ENCODE measurements at places on chromosomes 1 and 21.

GRCh38 chr1:58818976-58819375 is 35.1 kb upstream of the JUN start:
- no peak for DNase-seq

DNA sequence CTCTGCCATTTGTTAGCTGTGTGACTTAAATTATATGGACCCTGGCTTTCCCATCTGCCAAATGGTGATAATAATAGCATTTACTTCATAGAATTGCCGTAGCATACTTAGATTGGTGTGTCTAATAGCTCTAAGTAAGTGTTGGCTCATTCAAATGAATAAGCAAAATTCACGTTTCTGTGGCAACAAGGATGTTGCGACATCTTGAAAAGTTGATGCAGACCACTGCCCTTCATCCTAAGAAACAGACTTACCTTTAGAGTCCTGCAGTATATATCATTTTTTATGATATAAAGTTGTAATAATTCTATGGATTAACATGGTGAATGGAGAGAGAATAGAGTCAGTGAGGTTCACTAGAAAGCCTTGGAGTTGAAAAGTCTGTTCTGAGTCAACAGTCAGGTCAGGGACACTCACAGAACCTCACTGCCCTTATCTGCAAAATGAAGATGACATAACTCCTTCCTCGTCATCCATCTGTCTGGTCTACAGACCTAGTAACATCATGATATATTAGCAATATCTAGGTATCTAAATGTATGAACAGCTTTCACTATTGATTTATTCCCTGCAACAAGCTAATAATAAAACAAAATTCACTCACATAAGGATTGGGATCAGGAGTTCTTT is 167.3 kb upstream of the C8B start:
- DNase-seq, result no peak

DNA sequence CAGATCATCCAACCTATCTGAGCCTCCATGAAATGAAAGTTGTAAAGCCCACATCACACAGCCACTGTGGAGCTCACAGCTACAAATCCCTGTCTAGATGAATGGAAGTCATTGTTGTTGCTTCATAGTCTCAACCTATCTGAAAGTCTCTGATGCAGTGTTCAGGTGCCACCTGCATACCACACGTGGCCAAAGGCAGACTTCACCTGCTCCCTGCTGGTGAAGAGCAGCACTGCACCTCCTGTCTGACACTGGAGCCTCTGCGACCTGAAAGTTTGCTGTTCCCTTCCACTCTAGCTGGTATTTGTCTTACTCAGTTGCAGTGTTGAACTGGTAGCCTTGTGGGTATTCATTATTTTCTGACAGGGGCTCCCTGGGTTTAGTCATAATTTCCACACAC is 18.4 kb downstream of the LORICRIN start:
- no peak for DNase-seq

- DNase-seq, result no peak
These were observed 73.2 kb upstream of the SGIP1 start for GRCh38 chr1:66460776-66461175.

DNA sequence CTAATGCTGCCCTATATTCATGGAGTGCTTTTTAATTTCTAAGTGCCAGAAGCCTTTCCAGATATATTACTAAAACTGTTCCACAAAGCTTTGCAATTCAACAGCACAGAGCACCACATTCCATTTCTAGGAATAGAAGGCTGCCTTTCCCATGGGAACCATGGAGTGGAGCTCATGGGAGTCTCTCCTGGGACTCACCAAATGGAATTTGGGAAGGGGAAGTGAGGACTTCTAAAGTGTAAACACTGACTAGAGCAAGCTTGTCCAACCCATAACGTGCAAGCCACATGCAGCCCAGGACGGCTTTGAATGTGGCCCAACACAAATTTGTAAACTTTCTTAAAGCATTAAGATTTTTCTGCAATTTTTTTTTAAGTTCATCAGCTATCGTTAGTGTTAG is 190.4 kb upstream of the TNR start:
- no peak for DNase-seq

DNA sequence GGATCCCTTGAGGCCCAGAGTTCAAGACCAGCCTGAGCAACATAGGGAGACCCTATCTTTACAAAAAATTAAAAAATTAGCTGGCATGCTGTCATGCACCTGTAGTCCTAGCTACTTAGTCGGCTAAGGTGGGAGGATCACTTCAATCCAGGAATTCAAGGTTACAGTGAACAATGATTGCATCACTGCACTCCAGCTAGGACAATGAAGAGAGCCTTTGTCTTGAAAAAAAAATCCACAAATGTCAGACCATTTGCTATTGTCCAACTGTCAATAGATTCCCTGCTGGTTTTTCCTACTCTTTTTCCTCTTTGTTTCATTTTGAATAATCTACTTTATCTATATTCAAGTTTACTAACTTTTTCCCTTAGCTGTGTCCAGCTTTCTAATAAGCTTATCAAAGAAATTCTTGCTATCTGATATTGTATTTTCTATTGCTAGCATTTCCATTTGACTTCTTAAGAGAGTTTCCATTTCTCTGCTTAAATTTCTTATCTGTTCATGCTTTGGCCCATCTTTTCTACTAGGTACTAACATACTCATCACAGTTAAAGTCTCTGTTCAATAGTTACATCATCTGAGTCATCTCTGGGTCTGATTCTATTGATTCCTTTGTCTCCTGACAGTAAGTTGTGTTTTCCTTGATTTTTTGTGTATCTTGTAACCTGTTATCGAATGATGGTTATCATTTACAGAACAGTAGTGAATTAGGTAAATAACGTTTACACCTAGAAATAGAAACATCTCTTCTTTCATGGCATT is 14.8 kb downstream of the MT1HL1 start:
- no peak for DNase-seq

DNA sequence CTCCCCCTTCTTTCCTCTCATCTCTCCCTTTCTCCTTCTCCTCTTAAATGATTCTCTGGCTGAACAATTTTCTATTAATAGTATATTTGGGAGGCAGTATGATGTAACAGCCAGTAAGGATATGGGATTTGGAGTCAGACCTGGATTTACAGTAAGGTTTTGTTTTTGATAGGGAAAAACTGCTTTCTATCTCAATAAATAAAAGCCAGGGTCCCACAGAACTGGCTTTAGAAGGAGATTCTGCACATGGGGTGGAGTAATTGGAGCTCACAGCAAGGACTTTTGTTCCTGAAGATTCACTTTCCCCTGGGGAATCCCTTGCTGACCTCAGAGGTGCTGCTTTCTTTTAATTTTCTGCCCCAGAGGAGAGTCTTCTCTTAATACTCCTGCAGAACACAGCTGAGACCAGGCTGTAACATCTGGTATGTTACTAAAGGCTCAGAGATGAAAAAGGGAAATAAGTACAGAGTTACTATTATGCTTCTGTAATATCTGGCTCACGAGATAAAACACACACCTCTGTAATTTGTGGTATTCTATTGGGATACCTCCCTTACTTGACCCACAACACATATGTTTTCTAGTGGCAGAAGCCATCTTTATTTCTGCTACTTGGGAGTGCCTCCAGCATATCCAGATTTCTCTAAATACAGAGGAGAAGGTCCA is 13.4 kb downstream of the EPB41 start:
- DNase-seq, result no peak

- no peak for DNase-seq
These were observed 5.7 kb downstream of the MAP3K6 start for GRCh38 chr1:27361044-27361402.

DNA sequence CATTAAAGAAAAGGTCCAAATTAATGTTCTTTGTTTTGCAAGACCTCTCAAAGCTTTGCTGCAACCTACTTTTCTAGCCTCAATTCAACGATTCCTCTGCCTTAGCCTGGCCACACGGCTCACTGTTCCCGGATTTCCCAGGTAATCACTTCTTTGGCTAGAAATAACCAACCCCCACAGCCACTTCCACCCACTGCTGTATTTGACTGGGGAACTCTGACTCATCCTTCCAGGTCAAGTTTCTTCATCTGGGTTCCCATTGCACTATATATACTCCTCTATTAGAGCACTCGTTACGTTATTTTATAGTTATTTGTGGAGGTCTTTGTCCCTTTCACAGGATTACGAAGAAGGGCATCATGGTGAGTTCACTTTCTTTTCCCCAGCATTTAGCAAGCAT is 185.9 kb downstream of the CACNA1E start:
- no peak for DNase-seq

DNA sequence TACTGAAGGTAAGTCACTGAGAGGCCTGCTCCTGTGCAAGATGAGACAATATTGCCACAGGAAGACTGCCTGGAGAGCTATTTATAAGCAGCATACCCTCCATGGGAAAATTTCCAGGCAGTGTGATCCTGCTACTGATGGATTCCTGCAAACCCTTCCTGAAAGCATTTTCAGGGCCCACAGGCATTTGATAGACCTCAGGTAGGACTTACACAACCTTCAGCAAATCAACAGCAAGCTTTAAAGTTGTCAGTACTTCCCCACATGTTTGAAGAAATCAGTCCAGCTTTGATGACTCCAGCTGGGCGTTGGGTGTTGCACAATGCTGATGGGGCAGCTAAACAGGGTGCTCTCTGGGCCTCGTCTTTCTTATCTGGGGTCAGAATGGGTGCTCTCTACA is 108.8 kb downstream of the PLXNA2 start:
- no peak for DNase-seq

GRCh38 chr1:44273560-44274350 is 60.5 kb downstream of the DMAP1 start:
- DNase-seq, result no peak

DNA sequence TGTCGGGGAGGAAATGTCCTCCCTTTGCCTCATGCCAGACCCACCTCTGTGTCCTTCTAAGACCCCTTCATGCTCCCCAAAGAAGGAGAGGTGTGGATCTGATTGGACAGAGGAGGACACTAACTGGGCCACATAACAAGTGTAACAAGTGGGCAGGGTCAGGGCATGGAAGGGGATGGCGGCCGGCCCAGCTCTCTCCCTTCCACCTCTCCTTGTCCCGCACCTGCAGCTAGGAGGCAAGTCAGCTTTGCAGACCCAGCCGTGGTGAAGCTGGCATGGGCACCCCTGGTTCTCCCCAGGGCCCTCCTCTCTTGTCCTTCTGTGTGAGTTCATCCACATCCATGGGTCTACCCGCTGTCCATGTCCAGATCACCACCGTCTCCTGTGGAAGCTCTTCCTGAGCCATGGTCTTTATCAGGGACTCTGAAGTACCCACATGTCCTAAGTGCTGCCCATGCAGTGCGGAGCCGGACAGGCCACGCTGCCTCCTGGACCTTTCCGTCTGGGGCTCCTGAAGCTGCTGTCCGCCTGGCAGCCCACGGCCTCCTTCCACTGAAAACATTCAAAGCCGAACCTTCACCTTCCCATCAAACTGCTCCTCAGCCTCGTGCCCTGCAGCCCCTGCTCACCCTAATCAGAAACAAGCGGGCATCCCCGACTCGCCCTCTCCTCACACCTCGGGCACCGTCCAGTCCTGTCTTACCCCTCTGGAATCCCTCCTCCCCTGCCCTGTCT is 460.5 kb downstream of the PTPRU start:
- no peak for DNase-seq

- DNase-seq, result no peak
These were observed 68.1 kb downstream of the SPAG17 start for GRCh38 chr1:118116909-118117308.

- DNase-seq, result no peak
These were observed 200.4 kb downstream of the NRIP1 start for GRCh38 chr21:14864211-14865021.

DNA sequence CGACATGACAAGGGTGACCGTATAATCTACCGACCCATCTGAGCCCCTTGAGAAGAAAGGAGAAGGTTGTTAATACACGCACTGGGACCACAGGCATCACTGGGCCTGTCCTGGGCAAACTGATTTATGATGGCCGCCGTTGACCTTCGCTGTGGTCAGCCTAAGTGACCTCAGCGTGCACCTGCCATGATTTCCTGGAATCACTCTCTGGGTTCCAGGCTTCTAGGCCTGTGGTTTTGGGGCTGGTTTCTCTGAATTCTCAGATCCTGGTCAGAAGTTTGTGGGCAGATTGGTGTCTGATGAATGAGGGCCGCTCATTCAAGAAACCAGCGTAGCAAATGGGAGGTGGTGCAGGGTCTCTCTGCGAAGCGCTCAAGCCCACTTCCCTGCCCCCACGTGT is 64.0 kb downstream of the SIK1 start:
- DNase-seq, result no peak

DNA sequence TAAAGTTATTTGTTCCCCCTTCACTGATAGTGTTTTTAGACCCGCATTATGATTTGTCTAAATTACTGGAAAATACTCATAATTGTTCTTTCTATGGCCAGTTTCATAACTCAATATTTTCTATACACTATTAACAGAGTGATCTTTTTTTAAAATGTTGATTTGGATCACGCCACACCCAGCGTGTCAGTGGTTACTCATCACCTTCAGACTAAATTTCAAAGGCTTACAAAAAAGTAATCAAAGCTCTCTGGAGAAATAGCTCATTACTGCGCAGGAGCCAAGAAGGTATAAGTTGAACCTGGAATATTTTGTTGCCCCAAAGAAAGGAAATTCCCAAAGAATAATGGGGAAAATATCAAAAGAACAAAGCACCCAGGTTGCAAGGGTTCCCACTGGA is 104.9 kb downstream of the EVI5 start:
- no peak for DNase-seq

- DNase-seq, result no peak
These were observed 32.6 kb downstream of the CTBS start for GRCh38 chr1:84541679-84542078.

- DNase-seq, result no peak
These were observed 11.3 kb upstream of the OR2T8 start for GRCh38 chr1:247908766-247909165.

DNA sequence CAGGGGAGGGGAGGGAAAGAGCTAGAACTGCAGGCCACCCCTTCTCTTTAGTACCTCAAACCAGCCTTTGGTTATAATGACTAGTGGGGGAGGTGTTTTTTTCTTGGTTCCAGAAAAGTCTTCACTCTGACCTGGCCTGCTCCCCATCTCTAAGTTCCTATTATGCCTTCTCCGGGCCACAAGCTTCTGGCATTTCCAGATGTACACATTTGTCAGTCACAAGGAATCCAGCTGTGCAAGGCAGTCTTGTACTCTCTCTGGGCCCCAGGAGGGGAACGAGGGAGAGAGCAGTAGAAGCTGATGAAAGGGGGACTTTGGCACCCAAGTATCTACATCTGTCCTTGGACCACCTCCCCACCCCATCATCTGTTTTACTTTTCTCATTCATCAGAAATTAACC is 2.7 kb upstream of the FALEC start:
- DNase-seq, result no peak

DNA sequence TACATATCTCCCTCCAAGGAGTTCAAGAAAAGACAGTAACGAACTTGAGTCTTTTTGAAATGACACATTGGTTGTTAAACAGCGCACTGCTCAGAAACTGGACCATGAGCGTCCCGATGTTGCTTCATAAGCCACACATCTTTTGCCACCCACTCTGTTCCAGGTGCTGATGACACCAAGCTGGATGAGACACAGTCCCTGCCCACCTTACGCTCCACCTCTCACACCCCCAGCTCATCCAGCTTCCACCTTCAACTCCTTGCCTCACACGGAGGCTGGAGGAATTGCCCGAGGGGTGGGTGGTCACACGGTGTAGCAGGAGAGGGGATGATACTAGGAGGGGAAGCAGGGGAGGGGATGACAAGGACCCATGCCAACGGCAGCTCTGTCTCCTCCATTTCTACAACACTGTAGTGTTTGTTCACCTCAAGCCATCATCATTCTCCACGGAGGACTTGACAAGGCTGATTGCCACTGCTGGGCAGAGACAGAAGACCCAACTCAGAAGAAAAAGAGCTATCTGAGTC is 148.5 kb upstream of the TNR start:
- DNase-seq, result no peak

Measured in GM12891 (cell line).